Mucosa of descending colon (tissue), 3 donors: ENCODE measurements at places on chromosomes 6 and 20.

DNA sequence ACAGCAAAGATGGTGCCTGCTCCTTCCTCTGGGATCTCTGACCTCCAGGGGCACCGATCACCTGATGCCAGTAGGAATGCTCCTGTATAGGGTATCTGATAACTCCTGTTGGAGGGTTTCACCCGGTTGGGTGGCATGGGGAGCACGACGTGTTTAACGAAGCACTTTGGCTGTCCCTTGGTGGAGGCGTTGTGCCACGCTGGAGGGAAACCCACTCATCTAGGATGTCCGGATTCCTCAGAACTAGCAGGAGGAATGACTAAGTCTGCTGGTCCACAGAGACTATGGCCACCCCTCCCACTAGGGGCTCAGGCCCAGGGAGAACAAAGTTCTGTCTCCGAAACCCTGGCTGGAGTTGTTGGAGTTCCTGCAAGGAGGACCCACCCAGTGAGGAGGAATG, 1624.4 kb downstream of the GRIK2 start:
- no peak for DNase-seq

GRCh38 chr6:1525364-1526038, 84.2 kb upstream of the FOXC1 start:
- DNase-seq = no peak

DNA sequence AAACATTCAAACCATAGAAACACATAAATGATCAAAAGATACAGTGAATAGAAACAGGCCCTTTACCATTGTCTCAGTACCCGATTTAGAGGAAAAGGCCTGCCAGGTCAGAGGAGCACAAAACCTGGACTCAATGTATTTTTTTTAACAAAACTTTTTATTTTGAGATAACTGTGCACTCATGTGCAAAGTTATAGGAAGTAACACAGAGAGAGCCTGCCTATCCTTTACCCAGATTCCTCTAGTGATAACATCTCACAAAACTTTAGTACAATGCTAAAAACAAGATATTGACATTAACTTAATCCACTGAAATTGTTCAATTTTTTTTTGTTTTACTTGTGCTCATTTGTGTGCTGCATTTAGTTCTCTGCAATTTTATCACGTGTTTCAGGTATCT, 36.8 kb upstream of the SAMD3 start:
- DNase-seq = no peak

DNA sequence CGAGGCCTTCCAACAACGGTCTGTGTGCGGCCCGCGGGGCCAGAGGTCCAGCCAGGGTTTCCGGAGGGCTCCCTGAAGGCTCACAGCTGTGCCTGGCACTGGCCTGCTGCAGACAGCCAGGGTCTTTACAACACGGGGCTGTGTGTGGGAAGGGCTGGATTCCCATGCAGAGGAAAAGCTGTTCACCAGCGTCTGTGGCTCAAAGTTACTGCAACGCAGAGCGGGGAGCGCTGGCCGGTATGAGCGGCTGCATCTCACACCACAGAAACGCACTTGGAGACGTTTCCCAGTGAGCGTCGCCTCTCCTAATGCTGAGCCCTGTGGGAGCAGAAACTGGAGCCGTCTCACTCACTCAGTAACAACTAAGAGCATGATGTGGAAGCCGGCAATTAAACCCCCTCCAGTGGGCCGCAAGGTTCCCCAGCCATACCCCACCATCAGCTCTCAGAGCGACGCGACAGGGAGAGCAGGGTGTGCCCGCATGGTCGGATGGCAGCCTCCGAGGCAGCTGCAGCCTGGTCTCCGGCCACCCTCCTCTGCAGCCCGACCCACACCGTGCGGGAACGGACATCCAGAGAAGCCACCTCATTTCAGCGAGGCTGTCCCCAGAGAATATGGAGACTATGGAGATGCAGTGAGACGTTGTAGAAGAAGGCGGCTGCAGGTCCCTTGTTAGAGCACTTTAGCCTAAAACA, 42.6 kb downstream of the DLL1 start:
- no peak for DNase-seq

DNA sequence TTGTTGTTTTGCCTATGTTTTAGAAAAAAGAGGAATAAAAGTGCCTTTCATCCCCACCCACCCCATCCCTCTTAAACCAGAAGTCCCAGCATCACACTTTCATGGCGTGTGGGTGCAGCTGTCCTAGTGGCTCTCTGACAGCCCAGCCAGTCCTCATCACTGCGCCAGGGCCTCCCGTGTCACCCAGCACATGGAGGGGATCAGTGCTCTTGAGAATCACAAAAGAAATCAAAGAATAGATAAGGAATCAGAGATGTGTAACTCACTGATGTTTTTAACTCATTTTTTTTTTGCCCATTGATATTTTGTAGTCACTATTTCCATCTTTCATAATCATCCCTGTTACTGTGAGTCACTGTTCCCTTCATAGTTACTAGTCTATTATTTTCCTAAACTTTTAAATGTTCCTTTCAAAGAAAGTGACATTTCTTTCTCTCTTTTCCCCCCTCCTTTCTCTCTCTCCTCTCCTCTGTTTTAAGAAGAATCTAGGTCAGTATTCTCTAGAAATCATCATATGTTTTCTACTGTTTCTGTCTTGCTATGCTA, 78.6 kb downstream of the AIG1 start:
- DNase-seq = no peak

DNA sequence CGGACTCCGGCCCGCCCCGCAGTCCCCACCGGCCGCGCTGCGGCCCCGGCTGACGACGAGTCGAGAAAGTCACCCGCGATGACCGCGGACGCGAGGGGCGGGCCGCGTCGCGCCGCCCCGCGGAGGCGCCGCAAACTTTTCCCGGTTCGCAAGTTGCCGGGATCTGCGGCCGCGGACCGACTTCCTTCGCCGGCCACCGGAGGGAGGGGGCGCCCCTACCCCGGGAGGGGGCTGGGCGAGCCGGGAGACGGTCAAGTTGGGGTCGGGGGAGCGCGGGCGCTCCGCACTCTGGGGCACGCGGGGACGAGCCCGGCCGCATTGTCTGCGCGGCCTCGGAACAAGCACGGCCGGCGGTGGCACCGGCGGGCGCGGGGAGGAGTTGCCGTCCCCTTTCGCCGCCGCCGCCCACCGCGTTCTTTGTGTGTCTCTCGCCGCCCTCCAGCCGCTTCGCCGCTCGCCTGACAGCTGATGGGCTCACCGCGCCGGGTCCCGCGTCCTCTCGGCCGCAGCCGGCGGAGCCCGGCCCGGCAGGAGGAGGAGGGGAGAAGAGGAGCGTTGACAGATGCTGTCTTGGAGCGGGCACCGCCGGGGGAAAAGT, 131.6 kb downstream of the OGFRL1 start:
- peak; percentile 9 for DNase-seq

DNA sequence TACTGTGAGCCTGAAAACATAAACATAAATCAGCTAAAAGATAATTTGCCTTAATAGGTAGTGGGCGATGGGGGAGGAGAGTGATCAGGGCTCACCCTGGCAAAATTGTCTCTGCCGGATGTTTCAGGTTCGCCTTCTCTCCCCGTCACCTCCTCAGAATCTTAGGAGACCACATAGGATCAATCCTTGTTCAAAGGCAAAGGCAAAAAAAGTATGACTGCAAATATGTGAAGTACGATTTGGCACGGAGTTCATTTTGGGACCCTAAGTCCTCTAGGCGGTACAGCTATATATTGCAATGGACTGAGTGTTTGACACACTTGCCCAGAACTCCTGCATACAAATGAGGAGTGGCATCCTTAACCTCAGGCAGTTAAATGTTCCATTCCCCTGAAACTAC, 649.2 kb upstream of the FLRT3 start:
- no peak for DNase-seq

DNA sequence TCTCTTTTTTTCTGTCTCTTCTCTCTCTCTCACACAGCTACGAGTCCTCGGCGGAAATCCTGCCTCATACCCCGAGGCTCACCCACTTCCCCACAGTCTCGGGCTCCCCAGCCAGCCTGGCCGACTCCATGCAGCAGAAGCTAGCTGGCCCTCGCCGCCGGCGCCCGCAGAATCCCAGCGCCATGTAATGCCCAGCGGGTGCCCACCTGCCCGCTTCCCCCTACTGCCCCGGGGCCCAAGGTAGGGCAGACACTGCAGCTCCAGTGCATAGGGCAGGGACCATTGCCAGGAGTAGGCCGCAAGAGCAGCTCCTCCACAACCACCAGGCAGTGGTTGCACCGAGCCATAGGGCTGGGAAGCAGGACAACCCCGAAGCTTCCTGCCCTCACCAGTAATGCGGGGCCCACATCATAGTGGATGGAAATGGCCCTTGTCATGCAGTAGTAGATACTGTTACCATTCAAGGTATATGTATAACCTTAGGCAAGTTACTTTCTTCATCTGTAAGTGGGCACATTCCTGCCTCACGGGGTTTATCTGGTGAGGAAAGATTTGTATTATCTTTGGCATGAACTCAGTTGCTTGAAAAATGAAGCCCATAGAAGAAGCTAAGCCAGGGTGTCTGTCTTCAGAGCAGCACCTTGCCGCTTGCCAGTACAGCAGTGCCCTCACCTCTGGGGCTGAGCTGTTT, 36.9 kb upstream of the ID1 start:
- no peak for DNase-seq

- no peak for DNase-seq
Observed at GRCh38 chr6:160766657-160766988, 64.6 kb downstream of the PLG start.

DNA sequence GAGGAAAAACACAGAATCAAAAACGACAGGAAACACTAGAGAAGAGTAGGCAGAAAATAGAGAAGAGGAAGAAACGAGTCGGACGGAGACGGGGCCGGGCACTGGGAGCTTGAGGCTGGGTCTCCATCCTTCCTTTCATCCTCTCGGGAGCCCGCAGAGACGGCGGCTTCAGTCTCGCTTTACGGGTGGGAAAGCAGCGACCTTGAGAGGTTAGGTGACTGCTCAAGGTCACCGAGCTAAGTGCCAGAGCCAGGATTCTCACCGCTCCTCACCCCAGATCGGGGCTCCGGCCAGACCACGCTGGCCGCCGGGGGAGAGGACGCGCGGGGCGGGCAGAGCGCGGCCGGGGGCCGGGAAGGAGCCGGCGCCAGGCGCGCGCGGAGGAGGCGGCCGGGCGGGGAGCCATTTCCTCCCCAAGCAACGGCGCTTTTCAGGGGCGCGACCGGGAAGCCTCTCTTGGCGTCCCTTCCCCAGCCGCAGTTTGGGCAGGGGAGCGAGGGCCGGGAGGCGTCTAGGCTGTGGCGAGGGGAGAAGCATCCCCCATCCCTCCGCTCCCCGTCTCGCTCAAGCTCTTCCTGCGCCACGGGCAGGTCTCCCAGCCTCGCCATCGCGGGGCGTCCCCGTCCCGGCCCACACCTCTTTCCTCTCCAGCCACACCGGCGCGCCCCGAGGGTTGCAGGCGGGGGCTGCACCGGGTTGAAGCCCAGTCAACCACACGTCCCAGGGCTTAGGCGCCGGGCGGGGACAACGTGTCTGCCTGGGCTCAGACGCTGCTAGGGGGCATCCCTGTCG, 24.1 kb upstream of the MAP3K7 start:
- peak; percentile 44 for DNase-seq

DNA sequence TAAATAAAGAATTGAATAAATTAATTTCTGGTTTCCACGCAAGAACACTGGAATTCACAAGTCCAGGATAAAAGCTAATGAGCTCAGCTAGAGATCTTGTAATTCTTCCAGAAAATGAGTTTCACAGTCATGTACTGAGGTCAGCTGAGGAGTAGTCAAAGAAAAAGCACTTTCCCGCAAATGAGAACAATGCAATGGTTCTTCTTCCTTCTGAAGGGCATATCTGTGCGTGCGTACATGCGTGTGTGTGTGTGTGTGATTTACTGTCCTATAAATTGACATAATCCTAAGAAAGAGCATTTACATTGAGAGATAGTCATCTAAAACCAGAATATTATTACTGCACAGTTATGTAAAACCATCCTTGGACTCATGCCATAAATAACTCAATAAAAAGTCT, 968.9 kb upstream of the EYS start:
- DNase-seq = no peak

DNA sequence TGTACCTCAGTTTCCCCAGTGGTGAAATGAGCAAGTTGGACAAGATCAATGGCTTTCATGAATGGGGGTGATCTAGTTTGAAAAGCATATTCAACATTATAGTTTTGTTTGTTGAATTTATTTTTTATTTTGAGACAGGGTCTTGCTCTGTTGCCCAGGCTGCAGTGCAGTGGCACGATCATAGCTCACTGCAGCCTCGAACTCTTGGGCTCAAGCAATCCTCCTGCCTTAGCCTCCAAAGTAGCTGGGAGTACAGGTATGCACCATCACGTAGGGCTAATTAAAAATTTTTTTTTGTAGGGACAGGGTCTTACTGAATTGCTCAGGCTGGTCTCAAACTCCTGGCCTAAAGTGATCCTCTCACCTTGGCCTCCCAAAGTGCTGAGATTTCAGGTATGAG, 63.4 kb downstream of the CNBD2 start:
- DNase-seq = no peak

DNA sequence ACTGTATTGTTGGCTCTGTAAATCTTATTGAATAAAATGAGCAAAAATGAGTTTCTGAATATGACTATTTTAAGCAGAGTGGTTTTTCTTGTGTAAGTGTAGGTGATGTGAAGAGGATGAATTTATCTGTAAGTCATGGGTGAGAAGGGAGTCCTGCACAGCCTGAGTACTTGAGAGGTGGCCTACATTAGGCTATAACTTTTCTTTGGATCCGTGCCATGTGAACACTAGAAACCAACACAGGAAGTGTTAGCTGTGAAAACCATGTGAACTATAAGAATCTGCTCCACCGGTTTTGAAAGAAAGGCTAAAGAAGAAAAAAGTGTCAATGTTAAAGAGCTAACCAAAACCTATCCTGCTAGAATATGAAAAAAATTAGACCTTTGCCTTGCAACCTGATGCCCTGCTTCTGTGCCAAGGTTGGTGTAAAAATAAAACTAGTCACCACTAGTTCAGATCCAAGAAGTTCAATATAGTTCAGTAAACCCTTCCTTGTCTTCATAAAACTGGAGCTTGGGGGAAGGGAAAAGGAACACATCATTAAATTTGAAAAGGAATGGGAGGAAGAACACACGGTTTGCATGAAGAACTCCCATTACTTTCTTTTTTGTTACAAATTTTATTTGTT, 21.3 kb downstream of the PLCB1 start:
- DNase-seq = no peak

DNA sequence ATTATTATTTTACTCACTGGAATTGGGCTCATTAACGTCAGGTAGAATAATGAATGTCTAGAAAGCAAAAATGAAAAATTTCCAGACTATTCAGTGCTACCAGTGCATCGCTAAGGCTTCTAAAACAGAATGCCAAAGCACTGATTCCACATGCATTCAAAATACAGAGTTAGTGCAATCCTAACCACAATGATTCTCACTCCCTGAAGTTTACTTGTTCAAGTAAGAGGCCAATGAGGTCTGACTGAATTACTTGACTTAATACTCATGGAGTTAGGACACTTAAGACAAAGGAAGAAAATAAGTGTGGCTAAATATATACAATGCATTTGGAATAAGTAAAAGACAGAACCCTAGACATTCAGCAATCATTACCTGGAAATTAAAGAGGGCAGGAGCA, 220.5 kb downstream of the PKHD1 start:
- DNase-seq = no peak
